Left forelimb (tissue), 1 donor: ENCODE measurements at places on chromosomes 2 and 18.

GRCh38 chr2:6906165-6906741, 11.0 kb upstream of the RNF144A start:
- no peak for DNase-seq

- DNase-seq = no peak
Observed at GRCh38 chr18:11518788-11519685, 90.4 kb upstream of the SLC35G4 start.

GRCh38 chr2:181076658-181077057, 96.3 kb downstream of the UBE2E3 start:
- no peak for DNase-seq

GRCh38 chr2:134232461-134232860, 21.4 kb upstream of the MGAT5 start:
- DNase-seq = no peak

DNA sequence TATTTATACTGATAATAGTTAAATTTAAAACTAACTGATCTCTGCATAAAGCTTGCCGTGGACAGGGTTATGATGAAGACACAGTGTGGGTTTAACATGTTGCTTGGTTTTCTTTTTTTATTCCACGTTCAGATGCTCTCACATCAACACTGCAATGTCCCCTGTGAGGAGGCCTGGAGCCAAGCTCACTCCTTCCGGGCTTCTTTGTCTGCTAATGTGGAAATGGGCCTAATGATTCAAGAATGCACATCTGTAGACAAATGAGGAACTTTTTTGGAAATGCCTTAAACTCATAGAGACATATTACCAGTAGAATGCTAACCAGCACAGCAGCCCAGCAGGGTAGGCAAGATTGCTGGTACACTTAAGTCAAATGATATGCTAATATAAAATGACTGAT, 208.0 kb downstream of the GALR1 start:
- DNase-seq = no peak

DNA sequence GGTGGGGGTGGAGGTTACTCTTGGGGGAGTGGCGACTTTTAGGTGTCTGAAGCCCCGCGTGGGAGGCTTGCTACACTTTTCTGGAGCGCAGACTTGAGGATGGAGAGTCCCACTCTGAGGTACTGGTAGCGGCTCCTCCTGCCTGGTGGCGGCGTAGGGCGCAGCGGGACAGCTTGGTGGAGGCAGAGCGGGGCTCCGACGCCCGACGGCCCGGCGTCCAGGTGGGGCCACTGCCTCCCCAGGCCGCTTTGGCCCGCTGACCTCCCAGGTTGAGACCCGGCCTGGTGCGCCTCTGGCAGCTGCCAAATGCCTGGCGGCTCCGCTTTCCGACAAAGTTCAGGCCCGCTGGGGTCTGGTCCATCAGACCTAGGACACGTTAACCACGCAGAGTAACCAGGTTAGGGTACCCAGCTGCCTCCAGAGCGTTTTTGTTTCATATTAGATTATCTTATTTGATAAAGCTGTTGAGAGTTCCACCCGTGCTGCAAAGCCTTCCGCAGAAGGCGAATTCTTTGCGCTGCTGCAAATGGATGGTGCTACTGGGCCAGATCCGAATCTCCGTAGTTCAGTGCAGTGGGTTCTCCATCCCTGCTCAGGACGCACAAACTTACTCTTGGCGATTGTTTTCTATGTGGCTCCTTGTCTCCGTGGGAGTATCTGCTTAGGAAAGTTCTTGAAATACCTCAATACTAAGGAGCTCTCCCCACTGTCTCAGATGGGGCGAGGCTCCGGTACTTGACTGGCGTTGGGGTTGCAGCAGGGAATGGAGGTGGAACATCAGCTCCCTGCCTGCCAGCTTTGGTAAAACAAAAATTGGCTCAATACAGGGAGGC, 405.9 kb downstream of the XIRP2 start:
- DNase-seq = peak; percentile 64

DNA sequence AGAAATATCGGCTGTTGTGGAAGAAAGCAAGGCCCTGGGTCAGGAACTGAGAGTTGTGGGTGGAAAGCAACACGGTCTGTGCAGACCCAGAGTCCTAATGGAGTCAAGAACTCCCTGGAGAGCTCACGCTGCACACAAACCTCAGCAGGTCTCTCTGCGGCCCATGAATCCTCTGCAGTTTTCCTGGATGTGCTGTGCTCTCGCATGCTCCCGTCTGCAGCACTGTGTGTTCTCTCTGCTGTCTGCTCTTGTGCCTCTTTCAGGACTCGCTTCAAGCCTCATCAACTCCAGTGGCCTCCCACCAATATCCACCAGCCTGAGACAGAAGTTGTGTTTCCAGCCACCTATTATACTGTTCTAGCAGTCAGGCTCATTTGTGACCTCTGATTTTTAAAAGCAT, 24.3 kb downstream of the RNU4ATAC start:
- no peak for DNase-seq

GRCh38 chr2:232568161-232568560, 17.7 kb downstream of the EIF4E2 start:
- DNase-seq = no peak

GRCh38 chr18:63981719-63982118, 11.8 kb downstream of the SERPINB8 start:
- no peak for DNase-seq

DNA sequence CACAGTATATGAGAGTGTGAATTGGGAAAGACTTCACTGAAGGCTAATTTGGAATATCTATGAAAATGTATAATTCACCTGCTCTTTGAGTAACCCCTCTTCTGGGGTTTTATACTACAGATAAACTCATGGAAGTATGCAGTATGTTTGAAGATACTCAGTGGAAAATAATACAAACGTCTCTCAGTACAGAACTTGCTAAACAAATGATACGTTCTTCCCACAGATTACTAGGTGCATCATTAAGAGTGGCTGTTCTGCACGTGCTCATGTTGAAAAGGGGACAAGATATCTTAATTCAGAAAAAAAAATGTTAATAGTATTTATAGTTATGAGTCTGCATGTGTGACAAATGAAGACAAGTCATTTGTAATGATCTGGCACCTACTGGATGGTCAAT, 70.2 kb upstream of the EPAS1 start:
- no peak for DNase-seq
